ENCODE measurements at places on chromosomes 5 and 9.
A peak's percentile ranks its signal among the peaks of the same experiment; 100 is the strongest.

DNA sequence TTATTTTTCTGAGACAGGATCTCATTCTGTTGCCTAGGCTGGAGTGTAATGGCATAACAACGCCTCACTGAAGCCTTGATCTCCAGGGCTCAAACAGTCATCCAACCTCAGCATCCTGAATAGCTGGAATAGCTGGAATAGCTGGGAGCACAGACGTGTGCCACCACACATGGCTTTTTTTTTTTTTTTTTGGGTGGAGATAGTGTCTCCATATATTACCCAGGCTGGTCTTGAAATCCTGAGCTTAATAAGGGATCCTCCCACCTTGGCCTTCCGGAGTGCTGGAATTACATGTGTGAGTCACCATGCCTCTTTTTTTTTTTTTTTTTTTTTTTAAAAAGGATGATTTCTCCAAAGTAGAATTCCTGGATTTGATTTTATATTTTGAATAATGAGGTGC is 60.7 kb downstream of the NSD1 start:
- DNase-seq, result peak; percentile 79

DNA sequence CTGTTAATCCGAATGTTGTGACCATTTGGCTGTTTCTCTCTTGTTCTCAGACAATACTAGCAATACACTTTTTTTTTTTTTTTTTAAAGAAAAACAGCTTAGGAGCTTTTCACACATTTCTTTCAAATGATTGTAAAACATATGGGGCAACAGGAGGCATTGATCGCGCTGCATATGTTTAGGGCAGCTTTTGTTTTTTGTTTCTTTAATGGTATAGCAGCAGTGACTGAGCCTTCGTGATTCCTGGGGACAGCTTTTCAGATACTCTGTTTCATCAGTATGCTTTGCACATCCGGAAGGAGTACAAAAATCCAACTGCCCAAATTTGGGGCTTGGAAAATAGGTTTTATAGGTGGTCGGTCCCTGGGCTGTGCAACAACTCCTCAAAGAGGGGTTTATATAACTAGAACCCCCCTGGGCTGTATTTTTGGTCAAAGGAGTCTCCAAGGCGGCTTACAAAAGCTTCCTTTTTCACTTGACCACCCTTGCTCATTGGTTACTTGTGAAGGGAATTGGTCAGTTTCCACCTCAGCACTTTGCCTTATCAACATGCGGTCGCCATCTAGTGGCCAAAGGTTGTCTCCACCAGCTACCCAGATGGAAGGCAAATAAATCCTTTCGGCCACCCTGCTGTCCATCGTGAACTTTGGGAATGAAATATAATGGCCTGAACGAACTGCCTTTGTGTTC is 91.8 kb downstream of the PDE6A start:
- no peak for DNase-seq

- no peak for DNase-seq
Observed at GRCh38 chr5:83764101-83764500, 43.4 kb upstream of the HAPLN1 start.

GRCh38 chr9:77429928-77430327 is 218.2 kb downstream of the GNA14 start:
- DNase-seq, result no peak

All from HS-27A (cell line).